ENCODE measurements at places on chromosomes 11 and 22.

DNA sequence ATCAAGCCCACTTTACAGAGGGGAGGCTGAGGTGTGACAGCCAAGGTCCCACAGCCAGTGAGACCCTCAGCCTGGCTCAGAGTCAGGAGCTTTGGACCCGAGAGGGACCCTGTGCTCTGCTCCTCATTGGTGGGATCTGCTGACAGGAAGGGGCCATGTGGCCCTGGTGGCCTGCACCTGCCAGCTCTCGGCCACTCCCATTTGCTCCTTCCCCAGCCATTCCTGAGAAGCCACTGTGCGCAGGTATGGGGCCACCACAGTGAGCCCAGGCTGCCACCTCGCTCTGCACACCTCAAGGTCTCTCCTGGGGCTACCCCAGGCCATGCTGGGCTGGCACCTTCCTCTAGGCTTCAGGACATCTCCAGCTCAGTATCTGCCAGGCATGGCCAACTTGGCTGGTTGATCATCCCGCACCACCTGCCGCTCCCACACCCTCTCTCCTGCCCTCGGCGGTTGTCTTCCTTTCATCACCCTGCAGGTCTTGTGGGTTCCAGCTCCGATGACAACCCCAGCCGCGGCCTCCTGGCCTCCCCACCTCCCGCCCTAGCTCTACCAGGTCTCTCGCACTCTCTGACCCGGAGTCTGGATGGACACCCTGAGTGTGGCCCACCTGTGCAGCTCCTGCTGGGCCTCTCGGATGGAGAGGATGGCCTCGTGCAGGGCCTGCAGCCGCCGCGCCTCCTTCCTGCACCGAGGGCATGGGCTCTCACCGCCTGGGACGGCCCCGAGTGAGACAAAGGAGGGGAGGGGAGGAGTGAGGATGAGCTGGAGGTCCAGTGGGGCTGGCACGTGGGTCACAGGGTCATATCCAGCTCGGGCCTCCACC is 32.2 kb upstream of the CARS1 start:
- DNase-seq, result no peak

- no peak for DNase-seq
Measured at GRCh38 chr11:73412308-73412707, 36.1 kb downstream of the RELT start.

DNA sequence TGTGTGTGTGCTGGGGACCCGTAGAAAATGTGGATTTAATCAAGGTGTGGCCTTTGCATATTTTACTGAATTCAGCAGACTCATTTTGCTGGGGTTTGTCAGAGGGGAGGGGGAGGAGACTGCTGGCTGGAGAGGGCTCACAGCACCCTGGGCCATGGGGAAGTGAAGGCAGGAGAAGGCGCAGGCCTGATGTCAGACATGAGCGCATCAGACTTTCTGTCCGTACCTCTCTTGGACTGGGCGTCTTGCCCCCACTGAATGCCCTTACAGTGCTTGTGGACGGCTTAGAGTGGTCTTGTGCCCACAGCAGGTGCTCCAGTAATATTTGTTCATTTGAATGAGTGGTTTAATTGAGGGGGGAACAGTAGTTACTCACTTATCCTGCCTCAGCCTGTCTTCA is 75.2 kb downstream of the TEAD1 start:
- DNase-seq, result no peak

DNA sequence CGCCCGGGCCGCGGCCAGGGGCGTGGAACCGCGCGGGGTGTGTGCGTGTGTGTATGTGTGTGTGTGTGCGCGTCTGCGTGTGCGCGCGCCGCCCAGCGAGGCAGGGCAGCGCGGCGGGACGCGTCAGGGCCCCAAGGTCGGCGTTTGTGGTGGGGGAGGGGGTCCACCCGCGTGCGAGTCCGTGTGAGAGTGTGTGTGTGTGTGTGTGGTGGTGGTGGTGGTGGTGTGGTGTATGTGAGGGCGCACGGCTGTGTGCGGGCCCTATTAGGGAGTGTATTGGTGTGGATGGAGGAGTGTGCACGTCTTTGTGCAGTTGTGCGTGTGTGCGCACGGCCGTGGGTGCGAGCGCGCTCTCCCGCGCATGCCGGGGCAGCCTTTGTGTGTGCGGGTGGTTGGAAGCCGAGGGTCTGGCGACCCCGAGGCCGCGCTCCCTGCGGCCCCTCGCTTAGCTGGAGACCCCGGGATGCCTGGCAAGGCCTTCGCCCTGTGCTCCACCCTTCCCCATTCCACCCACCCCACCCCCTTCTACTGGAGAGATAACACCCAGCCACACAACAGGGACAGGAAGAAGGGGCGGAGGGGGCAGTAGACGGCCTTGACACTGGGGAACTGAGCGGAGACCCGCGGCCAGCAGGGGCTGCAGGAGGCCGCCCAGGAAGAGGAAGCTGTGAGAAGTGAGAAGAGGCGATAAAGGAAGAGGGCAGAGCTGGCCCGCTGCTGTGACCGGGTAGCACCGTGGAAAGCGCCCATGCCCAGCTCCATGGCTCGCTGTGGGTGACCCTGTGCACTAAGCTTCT is 528 bp upstream of the ARRB1 start:
- DNase-seq, result no peak

GRCh38 chr22:36887162-36887561 is 26.3 kb upstream of the CSF2RB start:
- no peak for DNase-seq

DNA sequence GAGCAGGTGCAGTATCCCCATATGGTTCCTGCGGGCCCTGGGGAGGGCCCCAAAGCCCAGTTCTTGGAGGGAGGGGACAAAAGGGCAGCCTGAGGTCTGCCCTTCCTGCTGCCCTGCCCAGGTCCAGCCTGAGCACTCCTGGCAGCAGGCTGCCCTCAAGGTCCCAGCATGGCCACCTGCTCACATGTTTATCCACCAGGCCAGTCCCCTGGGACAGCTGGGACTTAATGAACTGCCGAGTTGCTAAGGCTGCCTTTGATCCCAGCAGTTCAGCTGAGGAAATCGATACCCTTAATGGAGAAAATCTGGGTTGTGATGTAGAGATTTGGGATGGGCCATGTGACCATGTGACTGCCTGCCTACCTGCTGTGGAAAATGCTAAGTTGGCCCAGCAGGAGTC is 146.2 kb downstream of the TRIM29 start:
- no peak for DNase-seq

DNA sequence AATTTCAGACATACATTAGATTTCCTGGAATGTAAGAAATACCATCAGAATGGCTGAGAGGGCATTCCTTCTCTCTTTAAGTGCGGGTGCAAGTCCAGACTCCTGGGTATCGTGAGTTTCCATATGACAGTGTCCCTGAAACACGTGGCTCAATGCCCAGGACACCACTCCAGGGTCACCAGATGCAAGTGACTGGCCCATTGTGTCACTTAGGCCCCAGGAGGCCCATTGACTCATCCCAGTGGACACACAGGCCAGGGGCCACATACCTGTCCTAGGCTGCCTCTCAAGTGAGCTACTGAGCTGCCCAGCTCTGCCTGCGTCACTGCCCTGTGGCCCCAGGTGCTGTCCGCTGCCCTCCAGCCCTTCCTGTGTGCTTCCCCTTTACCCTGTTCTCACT is 18.5 kb downstream of the FBLN1 start:
- no peak for DNase-seq

DNA sequence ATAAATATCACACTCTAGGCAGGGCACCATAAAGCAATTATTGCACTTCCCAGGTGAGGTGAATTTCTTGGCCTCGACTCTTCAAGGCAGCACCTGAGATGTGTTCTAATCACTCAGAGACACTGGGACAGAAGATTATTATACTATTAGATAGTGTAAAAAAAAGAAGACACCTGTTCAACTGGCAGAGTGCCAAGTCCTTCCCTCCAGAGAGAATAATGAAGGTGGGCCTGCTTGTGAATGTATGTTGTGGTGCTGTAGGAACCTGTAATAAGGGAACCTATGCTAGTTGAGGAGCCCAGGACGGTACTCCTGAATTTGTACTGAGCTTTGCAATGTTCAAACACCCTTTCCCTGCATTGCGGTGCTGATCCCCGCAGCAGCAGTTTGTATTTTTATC is 107.5 kb downstream of the NXPE2 start:
- DNase-seq, result no peak

- DNase-seq, result no peak
Measured at GRCh38 chr22:49541693-49542230, 285.9 kb downstream of the BRD1 start.

GRCh38 chr11:126660761-126661425 is 305.4 kb downstream of the ST3GAL4 start:
- DNase-seq, result no peak

- DNase-seq, result no peak
Measured at GRCh38 chr11:71477641-71478527, 24.9 kb downstream of the NADSYN1 start.

DNA sequence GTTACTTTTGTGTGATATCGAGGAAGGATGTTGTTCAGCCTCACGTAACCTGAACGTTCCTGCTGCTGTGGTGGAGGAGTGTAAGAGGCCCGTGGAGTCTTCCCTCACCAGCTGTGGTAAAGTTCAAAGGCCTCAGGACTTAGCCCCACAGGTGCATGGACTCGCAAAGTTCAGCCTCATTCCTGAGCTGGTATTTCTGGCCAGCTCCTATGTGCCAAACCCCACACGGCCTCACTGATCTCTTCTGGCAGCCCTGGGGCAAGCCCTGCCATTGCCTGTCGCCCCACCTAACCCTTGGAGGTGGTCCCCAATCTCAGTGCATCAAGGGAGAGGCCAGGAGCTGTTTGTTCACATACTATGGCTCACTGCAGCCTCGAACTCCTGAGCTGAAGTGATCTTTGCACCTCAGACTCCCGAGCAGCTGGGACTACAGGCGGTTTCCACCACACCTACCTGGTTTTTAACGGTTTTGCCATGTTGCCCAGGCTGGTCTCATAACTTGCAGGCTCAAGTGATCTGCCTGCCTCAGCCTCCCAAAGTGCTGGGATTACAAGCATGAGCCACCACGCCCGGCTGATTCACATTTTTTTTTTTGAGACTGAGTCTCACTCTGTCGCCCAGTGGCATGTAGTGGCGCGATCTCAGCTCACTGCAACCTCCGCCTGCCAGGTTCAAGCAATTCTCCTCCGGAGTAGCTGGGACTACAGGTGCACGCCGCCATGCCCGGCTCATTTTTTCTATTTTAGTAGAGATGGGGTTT is 2.2 kb downstream of the PHRF1 start:
- no peak for DNase-seq

DNA sequence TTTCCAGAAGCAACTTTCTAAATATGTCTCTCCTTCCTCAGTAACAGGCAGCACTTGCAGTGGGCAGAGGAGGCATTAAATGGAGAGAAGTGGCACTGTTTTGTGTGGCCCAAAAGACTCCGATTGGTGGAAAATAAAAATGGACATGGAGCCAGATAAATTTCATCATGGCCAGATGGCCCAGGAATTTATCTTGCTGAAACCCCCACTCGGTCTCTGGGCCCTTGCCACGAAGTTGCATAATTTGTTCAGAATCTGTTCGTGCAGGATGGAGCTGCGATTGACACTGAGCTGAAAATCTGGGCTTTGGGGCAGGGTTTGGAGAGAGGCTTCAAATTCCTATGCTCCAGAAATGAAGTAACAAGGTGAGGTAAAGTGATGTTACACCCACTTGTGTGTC is 65.5 kb downstream of the C11orf91 start:
- no peak for DNase-seq

- no peak for DNase-seq
Measured at GRCh38 chr11:2697866-2698265, 1.9 kb downstream of the KCNQ1OT1 start.

- DNase-seq, result no peak
Measured at GRCh38 chr11:70073871-70074371, 4.2 kb upstream of the ANO1 start.

DNA sequence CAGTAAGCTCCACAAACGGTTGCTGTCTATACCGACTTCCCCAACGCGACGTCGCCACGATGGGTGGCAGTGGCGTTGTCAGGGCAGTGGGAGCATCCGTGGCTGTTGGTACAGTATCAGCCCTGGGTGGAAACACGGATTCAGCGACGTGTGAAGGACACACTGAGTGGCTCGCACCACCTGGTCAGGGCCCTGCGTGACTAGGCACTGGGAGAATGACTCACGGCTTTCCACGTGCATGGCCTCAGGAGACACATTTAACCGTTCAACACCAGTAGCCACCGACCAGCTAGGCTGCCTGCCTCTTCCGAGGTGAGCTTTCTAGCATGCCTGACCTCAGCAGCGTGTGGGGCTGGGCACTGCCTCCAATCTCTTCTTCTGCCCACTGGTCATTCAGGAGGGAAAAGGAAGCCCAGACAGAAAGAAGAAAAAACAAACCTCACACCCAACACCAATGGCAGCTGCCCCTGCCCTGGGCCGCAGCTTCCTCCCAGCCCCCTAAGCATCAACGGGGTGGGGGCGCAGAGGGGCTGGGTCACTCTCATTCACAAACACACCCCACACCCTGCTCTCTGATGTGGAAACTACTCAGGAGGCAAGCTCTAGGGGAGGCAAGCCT is 59.0 kb downstream of the MYH9 start:
- no peak for DNase-seq

DNA sequence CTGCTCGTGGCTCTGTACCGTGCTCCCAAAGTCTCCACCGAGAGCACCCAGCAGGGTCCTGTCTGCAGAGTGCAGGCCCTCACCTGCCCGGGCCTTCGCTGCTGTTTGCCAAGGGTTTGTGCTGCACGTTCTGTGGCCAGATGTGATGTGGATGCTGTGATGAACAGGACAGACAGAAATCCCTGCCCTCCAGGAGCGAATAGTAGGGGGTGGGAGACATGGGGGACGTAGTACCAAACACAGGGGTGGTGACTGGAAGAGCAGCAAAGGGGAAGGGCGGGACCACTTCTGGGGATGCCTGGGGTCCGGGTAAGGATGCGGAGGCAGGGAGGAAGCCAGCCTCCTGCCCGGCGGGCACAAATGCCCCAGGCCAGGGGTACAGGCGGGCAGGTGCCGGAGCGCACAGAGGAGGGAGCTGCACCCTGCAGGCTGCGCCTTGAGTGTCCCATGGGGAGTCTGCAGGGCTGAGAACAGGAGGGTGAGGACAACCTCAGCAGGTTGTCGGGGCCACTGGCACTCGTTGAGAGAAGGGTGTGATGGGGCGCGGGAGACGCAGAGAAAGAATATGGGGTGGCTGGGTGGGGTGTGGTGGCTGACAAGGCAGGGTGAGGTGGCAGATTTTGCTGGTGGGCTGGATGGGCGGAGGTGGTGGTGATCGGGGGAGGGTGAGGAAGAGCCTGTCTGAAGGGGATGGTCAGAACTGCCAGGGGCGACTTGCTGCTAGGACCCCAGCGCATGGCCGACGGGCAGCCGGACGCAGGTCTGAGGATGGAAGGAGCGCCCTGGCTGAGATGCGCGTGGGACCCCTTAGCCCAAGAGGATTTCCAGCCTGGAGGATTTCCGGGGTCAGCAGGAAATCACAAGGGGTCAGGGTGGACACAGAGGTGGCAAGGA is 16.3 kb upstream of the CTSD start:
- DNase-seq, result no peak

GRCh38 chr11:43523632-43524031 is 156.9 kb upstream of the HSD17B12 start:
- no peak for DNase-seq

All from stimulated activated CD8-positive, alpha-beta memory T cell treated with anti-CD3 and anti-CD28 coated beads, Interleukin-15, amount 100 ng/mL, for 1 hour (primary cell).